Stimulated activated naive CD8-positive, alpha-beta T cell treated with anti-CD3 and anti-CD28 coated beads, Interleukin-15, Interleukin-2, amounts not matched to agents 100 U/mL and 50 U/mL, for 24 hours (primary cell): ENCODE measurements at places on chromosomes 3 and 15.

- no peak for DNase-seq
Measured at GRCh38 chr3:134357261-134357913, 16.9 kb downstream of the AMOTL2 start.

- DNase-seq, result no peak
Measured at GRCh38 chr15:59158701-59159034, 48.0 kb upstream of the LDHAL6B start.

DNA sequence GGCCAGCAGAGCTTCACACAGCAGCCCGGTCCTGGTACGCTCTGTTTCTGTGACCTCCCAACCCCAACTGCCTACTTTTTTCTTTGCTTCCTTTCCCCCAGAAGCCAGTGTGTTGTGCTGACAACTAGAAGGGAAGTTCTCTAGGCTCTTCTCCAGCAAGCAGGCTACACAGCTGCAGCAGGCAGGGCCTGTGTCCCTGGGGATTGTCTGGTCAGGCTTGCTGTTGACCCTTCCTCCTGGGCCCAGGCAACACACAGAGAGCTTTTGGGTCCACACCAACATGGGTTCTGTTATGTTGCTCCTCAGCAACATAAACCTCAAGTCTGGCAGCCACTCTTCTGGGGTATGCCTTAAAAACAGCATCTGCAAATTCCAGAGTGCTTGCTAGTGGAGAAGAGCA, 36.2 kb upstream of the TSPAN3 start:
- DNase-seq, result no peak

- no peak for DNase-seq
Measured at GRCh38 chr3:94082391-94082937, 19.6 kb downstream of the NSUN3 start.

- no peak for DNase-seq
Measured at GRCh38 chr3:74636981-74637380, 22.5 kb upstream of the CNTN3 start.

- peak; percentile 33 for DNase-seq
Measured at GRCh38 chr3:44058022-44058867, 183.4 kb upstream of the TOPAZ1 start.

DNA sequence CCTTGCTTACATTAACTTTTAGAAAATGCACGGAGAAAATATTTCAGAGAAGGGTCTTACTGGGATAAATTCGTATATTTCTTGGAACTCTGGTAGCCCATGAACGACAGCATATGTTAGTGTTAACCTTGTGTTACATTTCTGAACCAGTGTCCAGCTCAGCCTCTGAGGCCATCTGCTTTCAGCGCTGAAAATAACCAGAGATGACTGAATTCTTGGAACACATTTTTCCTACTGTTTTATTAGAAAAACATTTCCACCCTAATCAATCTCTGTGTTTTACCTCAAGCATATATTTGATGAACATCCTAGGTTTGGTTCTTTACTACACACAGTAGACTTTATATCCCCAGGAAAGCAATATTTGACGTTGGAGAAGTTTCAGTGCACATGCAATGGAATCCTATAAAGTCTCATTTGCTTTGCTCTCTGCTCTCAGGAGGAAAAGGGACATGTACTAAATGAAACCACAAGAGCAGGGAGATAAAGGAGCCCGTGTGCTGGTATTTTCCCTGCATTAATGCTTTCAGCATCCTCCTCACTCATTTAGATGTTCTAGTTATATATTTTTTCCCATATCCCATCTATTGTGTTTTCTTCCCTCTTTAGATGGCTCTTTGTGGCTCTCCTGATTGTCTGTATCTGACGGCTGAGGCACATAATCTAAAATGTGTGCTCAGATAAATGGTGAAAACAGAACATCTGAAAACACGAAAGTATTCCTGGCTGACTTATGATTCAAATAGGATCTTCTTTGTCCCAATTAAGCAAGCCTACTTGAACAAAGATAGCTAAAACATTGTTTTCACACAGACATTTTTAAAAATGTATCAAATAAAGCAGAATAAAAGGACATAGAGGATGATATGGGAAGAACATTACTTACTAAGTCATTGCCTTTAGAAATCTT, 151.7 kb upstream of the KCNMB2 start:
- DNase-seq, result no peak

GRCh38 chr3:151925419-151925818, 52.0 kb downstream of the SUCNR1 start:
- no peak for DNase-seq

DNA sequence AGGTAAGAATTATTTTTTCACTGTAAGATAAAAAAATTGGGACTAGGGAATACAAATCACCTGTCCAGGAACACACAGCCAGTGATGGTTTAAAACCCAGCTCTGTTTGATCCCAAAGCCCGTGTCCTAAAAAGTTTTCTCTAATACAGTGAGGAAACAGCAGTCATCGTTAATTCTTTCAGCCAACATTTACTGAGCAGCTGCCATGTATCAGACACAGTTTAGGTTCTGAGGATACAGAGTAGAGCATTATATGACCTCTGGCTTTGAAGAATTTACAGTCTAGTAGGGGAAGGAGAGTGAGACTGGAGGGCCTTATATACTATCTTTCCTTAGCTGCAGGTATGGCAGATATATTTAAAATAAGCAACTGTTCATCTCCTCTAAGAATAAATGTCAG, 82.7 kb downstream of the KCNMB2 start:
- no peak for DNase-seq

DNA sequence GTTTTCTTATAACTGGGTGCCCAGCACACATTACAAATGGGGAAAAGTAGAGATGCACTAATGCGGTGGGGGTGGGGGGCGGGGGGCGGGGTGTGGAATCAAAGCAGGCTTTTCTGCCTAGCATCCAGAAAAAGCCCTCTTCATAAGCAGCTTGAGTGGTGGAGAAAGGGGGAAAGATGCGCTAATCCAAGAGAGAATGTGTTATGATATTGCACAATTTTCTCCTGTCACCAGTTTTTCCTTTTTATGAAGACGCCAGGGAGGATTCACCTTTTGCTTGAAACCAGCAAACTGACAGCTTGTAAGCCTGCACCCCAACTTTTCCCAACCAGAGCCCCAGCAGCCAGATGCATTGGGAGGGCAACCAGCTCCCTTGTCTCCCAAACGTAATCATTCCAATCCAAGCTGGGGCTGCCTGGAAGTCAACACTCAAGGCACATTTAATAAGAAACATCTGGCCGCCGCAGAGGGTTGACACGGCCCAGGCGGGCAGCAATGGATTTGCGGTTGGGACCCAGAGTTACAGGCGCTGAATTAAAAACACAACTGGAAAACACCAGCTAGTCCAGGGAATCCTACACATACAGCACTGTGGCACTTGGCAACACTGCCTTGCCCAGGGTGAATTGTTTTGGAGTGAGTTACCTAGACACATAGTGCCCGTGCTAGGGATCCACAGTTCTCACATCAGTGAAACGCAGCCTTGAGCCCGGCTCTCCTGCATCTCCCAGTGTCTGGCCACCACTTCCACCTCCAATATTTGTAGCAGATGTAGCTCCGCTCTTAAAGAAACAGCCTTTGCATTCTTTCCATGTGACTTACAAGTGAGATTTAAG, 218.5 kb upstream of the PRICKLE2 start:
- DNase-seq, result no peak

GRCh38 chr3:184117636-184118035, 17.5 kb upstream of the EIF2B5 start:
- DNase-seq, result no peak

GRCh38 chr3:60056404-60056803, 1006.6 kb upstream of the CFAP20DC start:
- DNase-seq, result no peak

GRCh38 chr3:94317017-94317416, 254.2 kb downstream of the NSUN3 start:
- DNase-seq, result no peak

DNA sequence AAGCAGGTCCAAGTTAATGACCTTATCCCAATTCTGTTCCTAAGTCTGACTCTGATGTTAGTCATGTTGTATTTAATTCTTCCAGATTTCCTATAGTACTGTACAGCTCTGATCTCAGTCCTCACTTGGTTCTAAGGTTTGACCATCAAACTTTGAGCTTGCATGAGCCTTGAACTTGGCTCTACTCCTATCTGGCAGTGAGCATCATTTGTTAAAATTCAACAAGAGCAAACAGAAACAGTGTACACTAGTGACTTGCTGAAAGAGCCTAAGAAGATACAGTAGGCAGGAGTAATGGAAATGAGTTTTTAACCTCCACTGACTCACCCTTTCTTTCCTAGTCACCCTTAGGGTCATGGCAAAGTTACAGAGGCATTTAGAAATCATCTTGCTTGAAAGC, 451.1 kb upstream of the TPRG1 start:
- DNase-seq, result no peak

- no peak for DNase-seq
Measured at GRCh38 chr3:146472611-146473010, 3.2 kb upstream of the PLSCR2 start.

DNA sequence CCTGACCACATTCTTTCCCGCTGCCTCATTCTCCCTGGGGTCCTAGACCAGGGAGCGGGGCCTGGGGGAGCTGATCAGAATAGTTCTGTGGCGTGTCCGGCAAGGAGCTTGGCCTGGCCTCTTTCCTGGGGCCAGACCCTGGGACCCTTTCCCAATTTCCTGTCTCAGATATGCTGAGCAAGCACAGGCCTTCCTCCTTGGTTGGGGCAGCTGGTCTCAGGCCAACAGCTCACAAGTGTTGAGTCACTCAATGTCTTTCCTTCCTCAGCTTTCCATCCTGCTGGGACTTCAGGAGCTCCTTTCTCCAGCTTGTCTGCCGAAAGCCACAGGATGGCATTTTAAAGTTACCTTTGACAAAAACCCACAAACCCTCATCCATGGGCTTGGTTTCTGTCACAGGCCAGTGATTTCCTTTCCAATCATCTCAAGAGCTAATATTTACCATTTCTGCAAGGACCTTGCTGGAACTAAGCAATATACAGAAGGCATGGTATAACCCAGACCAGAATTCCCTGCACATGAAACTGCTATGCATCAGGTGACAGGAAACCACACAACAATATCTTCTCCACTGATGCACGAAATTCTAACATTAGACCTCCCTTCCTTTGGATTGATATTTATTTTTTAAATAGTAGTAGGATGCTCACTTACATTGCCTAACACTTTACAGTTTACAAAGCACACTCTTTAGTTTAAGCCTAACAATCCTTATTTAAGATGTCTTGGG, 19.5 kb upstream of the TIMP4 start:
- no peak for DNase-seq

DNA sequence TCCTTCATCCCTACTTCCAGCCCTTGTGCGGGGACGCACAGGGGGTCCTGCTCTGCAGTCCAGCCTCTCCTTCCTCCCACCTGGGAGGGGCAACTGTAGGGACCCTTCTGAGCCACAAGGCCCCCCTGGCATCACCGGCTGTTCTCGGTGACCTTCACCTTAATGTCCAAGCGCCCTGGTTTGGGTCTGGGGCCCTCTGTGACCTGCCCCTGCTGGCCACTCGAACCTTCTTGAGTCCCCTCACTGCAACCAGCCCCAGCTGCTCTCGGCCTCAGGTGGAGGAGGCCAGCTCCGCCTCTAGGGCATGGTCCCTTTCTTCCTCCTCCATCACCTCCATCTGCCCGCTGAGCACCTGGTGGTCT, 57.9 kb downstream of the RGMA start:
- DNase-seq, result no peak

DNA sequence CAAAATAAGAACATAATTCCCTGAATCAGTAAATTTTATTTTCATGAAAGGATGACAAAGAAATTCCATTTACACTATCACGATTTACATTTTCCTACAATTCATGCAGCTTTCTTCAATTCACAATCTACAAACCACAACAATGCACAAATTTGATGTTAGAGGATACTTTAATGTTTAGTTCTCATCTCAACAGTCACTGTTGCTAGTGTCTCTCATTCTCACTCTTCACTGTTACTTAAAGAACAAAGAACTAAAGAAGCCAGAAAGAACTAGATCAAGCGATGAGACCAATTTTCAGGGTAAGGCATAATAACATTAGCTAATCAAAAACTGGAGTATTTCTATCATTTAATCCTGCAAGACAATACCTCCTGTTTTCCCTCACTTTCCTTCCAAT, 73.5 kb downstream of the TBL1XR1 start:
- DNase-seq, result no peak

DNA sequence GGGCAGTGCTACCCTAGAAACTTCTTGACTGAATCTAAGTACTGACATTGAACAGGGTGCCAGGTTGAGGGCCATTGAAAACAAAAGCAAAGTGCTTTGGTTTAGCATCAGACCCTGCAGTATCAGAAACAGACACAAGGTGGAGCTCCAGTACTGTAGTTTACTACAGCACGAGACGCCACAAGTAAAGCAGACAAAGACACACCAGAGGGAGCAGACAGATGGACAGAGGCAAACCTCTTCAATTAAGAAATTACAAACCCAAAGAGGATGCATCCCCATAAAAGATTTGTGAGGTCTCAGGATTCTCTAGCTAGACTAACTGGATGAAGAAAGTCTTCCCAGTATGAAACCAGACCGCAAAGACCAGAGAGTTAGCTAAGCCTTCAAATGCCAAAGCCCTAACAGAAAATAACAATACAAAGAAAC, 16.6 kb downstream of the TOP2B start:
- DNase-seq, result peak; percentile 87

DNA sequence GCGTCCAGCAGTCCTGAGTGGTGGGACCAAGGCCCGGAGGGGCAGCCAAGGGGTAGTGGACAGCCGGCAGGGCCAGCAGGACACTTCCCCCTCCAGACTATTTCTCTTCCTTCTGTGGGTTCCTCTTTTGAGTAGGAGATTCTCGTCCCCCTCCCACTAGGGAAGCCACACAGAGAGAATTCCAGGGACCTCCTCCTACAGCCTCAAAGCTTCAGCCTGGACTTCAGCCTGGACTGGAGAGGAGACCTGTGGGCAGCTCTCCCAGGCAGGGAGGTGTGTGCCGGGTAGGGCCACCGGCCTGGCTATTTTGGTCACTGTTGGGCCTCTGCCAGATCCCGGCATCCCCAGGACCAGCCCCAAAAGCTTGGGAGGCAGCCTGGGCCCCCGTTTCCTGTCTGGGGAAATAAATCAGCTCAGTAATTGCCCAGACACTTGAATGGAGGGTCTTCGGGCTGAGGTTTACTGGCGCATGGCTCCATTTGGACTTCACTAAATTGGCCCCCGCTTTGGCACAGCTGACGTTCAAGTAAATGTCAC, 1.3 kb downstream of the SLC6A6 start:
- no peak for DNase-seq

GRCh38 chr3:134697830-134698689, 47.2 kb upstream of the KY start:
- DNase-seq, result no peak

GRCh38 chr3:20022954-20023622, 11.0 kb upstream of the PP2D1 start:
- no peak for DNase-seq

DNA sequence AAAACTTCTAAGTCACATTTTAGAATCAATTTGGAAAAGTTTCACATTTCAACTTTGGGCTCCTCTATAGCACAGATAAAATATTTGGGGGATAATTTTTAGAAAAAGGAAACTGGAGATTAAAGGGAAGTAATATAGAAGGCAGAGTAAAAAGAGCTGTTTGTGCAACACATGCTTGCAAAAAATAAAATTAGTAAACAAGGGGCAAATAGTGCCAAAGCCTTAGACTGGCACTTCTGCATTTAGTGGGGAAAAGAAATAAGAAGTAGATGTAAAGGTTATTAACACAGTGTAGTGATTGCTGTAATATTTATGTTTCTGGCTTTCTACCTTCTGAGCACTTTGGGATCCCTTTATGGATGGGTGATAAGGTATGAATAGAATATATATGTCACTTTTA, 246.6 kb downstream of the CBLB start:
- DNase-seq, result no peak

- no peak for DNase-seq
Measured at GRCh38 chr15:68252925-68253534, 23.5 kb upstream of the CLN6 start.

GRCh38 chr15:55856506-55857164, 113.7 kb upstream of the PRTG start:
- DNase-seq, result no peak
